NCI-H1105 (cell line): ENCODE measurements at places on chromosomes 5 and 9.
A peak's percentile ranks its signal among the peaks of the same experiment; 100 is the strongest.

DNA sequence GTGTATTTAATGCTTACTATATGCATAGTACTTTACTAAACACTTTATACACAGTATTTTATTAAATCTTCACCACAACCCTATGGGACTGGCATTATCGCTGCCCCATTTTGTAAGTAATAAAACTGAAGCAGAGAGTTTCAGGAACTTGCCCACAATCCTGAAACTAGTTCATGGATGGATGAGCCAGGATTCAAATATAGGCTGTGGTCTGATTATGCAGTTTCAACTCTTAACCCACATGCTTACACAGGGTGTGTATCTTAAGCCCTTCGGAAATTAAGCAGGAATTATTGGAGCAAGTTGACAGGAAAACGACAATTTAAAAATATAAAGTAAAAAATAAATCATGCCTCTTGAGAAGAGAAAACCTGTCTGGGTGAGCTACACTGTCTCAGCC is 109.0 kb downstream of the ATP10B start:
- no peak for DNase-seq

GRCh38 chr5:34740389-34740806 is 84.3 kb downstream of the RAI14 start:
- no peak for DNase-seq

GRCh38 chr5:30747412-30747811 is 446.1 kb upstream of the CDH6 start:
- no peak for DNase-seq

DNA sequence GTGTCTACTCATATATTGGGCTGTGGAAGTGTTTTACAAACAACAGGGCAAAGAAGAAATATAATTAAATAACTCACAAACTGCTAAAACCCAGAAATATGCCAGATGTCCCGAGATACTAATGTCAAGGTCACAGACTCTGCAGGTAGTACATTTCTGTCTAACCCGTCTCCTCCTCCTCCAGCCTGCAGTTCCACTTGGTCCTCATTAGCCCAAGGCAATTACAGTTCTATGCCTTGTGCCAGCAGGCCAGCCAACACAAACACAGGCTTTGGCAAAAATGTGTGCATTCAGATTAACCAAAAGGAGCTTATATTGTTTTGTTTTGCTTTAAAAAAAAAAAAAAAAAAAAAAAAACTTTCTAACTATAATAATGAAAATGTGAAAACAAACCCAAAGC is 148.8 kb downstream of the MYO10 start:
- no peak for DNase-seq

DNA sequence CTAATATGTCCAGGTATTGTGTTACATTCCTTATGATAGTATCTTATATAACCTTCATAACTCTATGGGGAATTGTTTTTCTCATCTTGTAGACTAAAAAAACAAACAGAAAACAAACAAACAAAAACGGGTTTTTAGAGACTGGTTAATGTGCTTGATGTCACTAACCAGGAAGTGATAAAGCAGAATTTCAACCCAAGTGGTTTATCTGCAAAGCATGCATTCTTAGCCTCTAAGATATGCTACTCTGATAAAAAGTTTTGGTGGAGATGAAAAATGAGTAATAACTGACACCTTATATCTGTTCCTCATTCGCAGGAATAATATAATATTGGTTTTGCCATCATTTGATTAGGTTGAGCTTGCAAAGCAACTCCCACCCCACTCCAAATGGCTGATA is 53.4 kb downstream of the PUM3 start:
- DNase-seq: no peak

GRCh38 chr9:1050125-1050895 is at the start of gene DMRT2:
Gene DMRT2, plus strand, starts transcription at chr9:1050357. Its CDS starts 1,257 bp downstream, at chr9:1051614.
- peak; percentile 95 for DNase-seq

GRCh38 chr9:126979461-126979860 is 64.9 kb downstream of the RALGPS1 start:
- DNase-seq: no peak

- DNase-seq: no peak
These were observed 71.1 kb upstream of the CD180 start for GRCh38 chr5:67267512-67268216.

GRCh38 chr5:98104454-98105188 is 668.8 kb upstream of the RGMB start:
- DNase-seq: no peak

- no peak for DNase-seq
These were observed 577.2 kb upstream of the ZNF608 start for GRCh38 chr5:125323613-125324012.

DNA sequence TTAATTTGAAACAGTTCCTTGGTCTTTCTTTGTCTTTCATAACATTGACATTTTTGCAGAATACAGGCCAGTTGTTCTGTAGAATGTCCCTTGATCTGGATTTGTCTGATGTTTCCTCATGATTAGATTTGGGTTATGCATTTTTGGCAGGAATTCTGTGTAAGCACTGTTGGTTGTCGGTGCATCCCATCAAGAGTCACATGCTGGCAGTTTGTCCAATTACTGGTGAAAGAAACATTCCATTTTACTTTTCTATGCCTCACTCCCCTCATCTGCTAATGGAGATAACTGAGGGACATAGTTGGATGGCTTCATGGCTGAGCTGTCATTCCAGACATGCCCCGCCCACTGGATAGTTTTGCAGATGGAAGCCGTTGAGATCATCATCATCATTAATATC is 7.6 kb upstream of the ZNF618 start:
- DNase-seq: no peak

DNA sequence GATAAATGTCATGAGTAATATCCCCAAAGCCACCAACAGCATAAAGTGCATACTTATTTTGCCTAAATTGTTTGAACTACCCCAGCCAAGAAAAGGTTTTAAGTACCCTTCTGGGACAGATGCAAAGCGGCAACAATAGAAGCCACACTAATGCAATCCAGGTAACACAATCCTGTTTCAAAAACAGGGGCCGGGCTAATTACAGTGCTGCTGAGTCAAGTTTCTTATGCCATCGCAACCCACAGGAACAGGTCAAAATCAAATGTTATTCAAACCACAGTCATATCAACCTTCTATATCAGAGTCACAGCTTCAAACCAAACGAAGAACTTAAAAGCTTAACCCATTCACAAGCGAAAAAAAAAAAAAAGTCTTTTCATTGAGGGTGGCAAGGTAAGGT is 28.3 kb downstream of the EBF1 start:
- DNase-seq: peak; percentile 61

- DNase-seq: peak; percentile 62
These were observed 172.2 kb downstream of the HSD17B3 start for GRCh38 chr9:96129747-96130146.

DNA sequence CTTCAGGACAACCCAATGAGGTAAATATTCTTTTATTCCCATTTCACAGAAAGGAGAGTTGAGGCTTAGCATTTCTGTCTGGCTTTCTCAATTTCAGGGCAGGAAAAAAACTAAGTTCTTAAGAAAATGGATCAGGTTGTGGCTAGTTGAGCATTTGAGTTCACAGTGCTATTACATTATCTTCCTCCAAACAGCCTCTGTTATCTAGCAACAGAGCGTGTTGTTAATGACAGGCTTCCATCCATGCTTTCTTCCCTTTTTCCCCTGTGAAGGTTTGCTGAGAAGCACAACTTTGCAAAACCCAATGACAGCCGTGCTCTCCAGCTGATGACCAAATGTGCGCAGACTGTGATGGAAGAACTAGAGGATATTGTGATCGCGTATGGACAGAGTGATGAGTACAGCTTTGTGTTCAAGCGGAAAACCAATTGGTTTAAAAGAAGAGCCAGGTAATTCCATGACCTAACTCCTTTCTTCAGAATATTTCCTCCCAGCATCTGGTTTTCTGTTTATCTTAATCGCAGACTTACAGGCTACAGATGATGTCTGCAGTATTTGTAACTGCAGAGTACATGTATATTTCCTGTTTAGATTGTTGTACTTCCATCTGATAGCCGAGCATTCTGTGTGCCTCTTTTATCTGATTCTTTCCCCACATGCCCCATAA is 1.5 kb downstream of the THG1L start:
- DNase-seq: no peak

- no peak for DNase-seq
These were observed 259.5 kb upstream of the ARRDC3 start for GRCh38 chr5:91642581-91642980.

DNA sequence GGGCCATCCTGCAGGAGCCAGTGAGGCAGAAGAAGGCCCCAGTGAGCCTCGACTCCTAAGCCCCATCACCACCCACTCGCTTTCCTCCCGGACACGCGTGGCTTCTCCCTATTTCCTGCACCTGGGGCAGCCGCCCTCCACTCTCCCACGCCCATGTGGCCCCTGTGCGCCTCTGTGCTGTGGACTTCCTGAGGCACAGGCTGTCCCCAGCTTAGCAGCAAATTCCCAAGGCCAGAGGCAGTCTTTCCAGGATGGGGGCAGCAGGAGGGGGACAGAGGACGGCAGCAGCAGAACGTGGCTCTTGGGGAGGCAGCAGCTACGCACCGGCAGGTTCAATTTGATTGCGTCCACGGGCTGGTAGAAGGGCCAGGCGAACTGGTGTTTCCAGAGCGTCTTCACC is 14.9 kb downstream of the BRD3 start:
- no peak for DNase-seq

DNA sequence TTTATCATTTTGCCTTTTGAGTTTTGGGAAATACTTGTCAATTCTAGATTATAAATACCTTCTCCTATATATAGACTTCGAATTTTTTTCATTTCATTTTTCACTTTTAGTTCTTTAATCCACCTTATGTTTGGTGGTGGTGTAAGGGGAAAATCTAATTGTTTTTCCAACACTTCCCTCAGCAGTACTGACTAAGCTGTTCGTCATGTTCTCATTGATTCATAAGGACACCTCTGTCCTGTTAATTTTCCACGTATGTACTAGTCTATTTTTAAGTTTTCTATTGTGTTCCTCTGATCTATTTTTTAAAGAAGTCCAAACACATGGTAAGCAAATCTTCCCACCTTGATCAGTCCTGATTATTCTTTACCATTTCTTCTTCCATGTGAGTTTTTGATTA is 254.2 kb downstream of the SYK start:
- DNase-seq: no peak

GRCh38 chr5:56152437-56152836 is 80.7 kb downstream of the ANKRD55 start:
- no peak for DNase-seq

DNA sequence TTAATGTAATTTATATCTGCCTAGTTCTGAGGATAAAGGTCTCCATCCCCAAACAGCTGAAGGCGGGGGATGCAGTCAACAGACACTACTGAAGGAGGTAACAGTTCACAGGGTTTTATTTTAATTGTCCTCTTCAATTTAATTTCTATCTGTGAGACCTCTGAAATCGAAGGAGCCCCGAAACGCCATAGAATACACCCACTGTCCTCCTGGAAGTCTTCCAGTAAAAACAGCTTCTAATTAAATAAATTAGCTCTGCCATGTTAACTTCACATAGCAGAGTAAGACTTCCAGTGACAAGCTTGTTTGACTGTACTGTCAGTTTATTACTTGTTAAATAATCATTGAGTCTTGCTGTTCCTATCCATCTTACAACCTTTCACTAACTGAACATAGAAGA is 193.5 kb downstream of the SEC61B start:
- no peak for DNase-seq

DNA sequence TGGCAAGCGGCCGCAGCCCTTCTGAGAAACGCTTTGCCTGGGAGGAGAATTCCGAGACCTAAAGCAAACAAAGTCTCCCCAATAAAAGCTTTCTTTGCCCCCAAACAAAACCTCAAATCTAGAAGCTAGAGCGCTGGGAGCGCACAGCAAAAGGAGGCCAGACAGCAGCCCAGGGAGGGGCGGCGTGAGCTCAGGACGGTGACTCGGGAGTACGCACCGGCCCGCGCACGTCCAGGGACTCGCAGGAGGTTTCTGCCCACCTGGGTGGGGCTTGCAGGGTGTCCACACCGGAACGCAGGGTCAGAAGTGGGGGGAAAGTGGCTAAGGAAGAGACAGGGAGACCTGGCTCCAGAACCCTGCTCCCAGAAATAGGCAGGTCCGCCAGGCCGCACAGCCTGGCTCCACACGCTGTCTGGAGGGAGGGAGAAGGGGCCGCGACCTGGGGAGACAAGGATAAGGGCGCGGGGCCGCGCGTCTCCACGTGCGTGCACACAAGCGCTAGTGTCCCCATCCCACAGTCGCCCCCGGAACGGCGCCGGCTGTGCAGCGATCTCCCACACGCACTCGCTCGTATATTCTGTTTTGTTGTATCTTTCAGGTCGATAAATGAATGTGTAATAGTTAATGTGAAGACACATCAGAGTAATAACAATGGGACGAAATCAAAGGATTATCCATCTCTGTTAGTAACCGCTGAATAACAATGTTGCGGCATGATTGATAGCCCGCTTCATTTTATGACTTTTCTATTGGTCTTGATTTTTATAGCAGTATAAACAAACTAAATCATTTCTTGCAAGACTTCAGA is 2.3 kb upstream of the OTP start:
- DNase-seq: no peak

GRCh38 chr5:176356179-176356566 is 5.4 kb downstream of the KIAA1191 start:
- DNase-seq: no peak

- no peak for DNase-seq
These were observed 80.1 kb downstream of the ESM1 start for GRCh38 chr5:54905246-54905795.

DNA sequence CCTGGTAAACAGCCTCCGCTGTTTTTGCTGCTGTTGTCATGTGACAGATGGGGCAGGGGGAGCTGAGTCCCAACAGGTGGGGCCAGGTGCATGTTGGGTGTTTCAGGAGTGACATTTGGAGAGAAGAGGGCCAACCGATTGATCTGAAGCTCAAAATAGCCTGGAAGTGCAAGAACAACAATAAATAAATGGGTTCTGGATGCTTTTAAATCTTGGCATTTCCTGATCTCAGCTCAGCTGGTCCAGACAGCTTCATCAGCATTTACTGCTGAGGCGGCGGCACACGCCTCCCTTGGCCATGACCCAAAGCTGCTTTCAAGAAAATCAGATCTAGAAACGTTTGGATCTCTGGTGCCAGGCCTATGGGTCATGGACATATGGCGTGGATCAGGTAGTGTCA is 70.5 kb downstream of the PPARGC1B start:
- DNase-seq: no peak

- no peak for DNase-seq
These were observed 105.7 kb downstream of the SPOCK1 start for GRCh38 chr5:137393196-137393993.

GRCh38 chr9:137975936-137976565 is 98.5 kb downstream of the CACNA1B start:
- no peak for DNase-seq

DNA sequence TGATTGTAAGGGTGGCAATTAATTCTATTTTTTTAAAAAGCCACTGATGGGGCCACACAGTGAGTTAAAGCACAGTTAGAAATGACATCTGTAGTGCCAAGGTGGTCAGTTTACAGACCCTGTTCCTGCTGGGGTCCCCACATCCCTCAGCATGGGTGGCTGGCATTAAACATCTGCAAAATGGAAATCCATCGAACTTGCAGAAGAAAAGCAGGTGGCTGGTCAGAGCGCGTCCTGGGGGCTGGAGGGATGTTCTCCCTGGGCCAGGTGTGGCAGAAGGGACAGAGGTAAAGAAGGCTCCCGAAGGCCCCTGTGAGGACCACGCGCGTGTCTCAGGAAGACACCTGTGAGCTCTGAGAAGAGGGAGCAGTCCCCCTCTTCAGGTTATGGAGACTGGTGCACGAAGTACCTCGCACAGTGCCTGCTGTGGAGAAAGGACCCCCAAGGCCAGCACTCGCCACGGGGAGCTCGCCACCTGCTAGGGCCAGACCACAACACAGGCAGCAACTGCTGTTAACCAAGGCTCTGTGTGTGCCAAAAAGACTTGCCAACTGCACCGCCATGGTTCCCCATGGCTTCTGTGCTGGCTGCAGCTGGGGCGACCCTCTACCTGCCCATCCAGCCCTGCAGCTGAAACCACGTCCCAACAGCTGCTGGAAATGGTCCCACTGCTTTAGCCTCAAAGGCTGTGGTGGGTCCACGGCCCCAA is 65.2 kb downstream of the RASGEF1C start:
- no peak for DNase-seq
